ENCODE measurements at places on chromosomes 7 and 10.

DNA sequence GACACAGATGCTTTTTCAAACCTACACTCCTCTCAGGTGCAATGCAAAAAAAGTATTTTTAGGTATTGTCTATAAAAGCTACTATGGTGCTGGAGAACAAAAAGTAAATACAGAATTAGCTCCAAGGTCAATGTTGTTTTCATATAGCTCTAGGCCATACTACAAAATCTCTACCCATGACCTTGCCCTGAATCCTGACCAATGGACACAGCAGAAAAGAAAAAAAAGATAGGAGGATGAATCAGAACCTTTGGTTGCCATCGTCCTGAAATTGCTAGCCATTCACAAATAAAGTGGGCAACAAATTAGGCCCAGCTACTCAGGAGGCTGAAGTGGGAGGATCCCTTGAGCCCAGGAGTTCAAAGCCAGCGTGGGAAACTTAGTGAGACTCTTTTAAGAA is 35.2 kb upstream of the RELN start:
- no peak for DNase-seq

DNA sequence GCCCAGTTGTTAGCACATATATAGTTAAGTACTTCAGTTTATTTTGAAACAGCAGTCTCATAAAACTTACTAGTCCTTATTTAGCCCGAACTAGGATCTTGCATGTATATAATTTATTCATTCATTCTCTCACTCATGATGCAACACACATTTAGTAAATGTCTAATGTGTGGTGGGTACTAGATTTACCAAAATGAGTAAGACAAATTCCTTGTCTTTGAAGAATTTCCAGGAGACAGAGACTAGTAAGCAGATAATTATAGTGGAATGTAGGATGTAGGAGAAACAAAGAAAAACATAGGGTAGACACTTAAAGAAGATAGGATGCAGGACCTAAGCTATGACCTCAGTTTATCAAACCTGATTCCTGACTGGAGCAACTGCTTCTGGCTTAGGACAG is 120.2 kb upstream of the AMPH start:
- DNase-seq = no peak

DNA sequence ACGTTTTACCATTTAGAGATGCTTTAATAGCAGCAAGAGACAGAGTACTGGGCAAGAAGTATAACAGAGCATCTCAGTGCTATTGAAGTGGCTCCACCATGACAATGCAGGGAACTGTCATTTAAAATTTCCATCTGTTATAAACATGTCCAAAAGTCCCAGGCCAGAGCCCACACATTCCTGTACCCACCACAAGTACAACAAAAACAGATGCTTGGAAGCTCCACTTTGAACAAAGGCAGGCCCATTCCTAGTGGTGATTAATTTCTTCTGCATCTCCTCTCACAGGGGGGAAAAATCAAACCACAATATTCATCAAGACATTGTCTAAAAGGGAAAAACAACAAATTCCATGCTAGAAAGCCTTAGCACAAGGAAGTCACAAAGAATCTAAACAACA is 627.9 kb downstream of the PARD3 start:
- no peak for DNase-seq

DNA sequence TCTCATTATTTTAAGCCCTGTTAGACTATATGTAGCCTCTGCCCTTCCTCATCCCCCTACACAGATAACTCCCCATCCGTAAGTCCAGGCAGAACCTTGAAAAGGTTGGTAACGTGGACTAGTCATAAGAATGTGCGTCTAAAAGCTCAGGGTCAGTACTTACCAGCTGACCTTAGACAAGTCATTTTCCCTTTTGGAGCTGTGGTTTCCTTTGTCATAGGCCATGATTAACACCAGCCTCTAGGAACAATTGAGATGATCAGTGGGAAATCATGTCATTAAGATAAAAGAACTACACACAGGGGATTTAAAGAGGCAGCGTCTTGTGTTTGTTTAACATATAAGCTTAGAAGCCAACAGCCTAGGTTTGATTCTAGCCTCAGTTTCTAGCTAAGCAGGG is 6.9 kb upstream of the UNC5B start:
- DNase-seq = no peak

DNA sequence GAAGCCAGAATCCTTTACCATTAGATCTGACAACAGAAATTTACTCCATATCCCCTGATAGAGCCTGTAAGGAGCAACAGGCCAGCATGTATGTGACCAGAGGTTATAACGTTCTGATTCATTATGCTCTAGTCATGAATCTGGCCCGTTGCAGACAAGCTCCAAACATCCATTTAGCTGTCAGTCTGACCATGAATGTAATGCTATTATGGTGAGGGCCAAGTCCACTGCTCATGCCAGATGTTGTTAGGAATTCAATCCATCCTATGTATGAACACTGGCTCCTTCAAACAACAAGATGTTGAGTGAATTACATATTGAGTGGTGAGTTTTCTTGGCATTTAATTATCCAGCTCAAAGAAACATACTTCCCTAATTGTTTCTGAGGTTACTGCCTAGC is 610.1 kb upstream of the ANKRD30A start:
- DNase-seq = no peak

DNA sequence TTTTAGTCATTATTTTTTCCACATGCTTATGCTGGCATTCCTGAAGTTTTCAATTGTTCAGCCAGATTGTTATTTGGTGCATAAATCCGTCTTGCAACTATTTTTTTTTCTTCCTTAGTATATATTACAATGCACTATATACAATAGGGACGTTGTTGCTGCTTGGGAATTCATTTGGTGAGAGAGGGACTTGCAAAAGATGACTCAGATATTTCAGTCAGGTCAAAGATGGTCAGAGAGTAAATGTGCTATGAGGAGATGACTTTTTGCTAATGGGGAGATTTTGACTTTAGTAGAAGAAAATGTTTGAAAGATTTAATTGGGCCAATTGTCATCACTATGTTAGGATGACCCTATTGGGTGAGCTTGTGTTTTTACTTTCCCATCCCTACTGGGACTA is 348.4 kb upstream of the MTPN start:
- DNase-seq = no peak
